ENCODE measurements at places on chromosomes 11 and 22. TPM values are rescaled to one million over a fixed set of nuclear protein-coding genes. Genes with fewer than 3 reads are reported as not detected.

- DNase-seq = no peak
These were observed 35.1 kb downstream of the APOL1 start for GRCh38 chr22:36287881-36288515.

- no peak for DNase-seq
These were observed 25.3 kb downstream of the PPM1F start for GRCh38 chr22:21927174-21927823.

- no peak for DNase-seq
These were observed 164.6 kb downstream of the ST3GAL4 start for GRCh38 chr11:126519764-126520734.

GRCh38 chr11:111938687-111939160 is 1.6 kb downstream of the DIXDC1 start:
- DNase-seq = no peak

GRCh38 chr11:114440121-114440860 is 1.0 kb downstream of the REXO2 start:
- DNase-seq = no peak

DNA sequence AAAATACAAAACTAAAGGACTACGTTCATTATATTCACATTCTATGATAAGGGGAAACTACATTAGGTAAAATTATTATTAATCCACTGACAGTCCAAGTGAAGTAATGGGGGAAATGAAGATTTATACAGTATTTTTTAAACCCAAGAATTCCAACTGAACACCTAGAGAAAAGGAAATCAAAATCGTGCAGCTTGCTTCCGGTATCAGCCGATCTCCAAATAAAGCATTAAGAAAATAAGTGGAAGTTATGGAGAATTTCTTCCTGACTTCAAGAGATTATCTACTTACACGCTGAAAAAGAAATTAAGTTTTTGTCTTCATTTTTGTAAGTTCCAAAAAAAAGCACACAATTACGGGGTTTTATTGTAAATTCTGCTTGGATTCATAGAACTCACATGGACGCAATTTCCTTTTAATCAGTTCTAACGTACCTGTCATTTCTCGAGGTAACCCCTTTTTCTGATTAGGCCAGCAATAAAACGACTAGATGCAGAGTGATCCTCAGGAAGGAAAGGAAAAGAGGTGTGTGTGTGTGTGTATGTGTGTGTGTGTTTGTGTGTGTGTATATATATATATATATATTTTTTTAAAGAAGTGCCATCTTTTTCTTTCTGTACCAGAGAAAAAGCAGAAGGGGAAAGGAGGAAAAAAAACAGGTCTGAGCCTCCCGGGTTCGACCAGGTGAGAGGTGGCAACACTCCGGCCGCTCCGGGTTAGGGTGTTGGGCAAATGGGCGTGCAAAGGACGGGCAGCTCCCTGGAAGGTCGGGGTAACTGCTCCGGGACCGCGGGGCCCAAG is 1.1 kb downstream of the ZBTB44 start:
- no peak for DNase-seq

GRCh38 chr11:103849366-103849765 is 187.1 kb upstream of the DDI1 start:
- DNase-seq = no peak

DNA sequence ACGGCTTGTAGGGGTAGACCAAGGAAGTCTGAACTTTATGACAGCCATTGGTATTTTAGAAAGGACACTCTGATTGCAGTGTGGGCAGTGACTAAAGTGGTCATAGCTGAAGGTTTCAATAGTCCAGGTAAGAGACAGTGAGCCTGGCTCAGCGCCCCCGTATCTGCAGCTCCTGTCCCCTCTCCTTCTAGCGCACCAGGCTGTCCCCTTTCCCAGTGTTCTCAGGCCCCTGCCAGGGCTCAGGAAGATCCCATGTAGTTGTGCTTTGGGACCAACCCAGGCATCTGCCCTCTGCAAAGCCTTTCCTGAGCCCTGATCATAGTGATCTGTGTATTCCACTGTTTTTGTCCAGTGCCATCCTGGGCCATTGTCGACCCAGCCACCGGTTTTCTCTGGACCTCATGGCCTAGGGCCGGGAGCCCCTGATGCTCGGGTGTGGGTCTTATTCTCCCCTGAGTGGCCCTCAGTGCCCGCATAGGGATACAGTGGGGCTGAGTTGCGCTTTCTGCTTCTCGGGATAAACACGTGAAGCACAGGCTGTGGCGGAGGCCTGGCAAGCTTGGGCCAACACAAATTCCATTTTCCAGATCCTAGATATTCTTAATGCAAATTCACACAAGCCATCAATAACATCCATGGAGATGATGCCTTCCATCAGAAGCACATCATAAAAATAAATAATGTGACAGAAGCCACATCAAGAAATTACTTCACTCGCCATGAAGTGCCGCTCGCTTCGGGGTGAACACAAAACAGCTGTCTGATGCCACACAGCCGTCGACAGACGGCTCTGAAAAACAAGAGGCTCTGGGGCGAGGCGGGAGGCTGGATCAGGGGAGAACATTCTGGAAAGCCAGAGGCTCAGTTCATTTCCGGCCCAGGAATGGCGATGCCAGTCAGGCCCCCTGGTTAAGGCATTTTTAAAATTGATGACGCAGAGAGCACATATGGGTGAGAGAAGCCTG is 805.0 kb downstream of the TBC1D22A start:
- no peak for DNase-seq

- no peak for DNase-seq
These were observed 83.7 kb downstream of the SERGEF start for GRCh38 chr11:17929171-17929570.

DNA sequence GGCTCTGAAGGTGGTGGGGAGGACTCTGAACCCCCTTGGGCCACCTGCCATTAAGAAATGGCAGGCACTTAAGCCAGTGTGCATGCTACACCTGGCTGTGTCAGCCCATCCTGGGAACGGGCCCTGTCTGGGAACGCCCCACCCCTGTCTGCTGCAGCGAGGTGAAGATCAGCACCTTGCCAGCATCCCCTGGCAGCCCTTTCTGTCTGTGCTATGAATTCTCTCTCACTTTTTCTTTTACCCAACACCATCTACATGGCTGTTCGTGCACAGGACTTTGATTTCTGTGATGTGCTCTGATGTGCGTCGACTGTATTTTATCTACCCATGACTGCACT is 452.9 kb upstream of the B3GAT1 start:
- DNase-seq = no peak

- DNase-seq = no peak
These were observed 212.4 kb upstream of the SESN3 start for GRCh38 chr11:95443386-95443785.

GRCh38 chr11:57310630-57311086 is 14.1 kb downstream of the TNKS1BP1 start:
- peak; percentile 66 for DNase-seq

- no peak for DNase-seq
These were observed 20.8 kb upstream of the JAM3 start for GRCh38 chr11:134048028-134048427.

DNA sequence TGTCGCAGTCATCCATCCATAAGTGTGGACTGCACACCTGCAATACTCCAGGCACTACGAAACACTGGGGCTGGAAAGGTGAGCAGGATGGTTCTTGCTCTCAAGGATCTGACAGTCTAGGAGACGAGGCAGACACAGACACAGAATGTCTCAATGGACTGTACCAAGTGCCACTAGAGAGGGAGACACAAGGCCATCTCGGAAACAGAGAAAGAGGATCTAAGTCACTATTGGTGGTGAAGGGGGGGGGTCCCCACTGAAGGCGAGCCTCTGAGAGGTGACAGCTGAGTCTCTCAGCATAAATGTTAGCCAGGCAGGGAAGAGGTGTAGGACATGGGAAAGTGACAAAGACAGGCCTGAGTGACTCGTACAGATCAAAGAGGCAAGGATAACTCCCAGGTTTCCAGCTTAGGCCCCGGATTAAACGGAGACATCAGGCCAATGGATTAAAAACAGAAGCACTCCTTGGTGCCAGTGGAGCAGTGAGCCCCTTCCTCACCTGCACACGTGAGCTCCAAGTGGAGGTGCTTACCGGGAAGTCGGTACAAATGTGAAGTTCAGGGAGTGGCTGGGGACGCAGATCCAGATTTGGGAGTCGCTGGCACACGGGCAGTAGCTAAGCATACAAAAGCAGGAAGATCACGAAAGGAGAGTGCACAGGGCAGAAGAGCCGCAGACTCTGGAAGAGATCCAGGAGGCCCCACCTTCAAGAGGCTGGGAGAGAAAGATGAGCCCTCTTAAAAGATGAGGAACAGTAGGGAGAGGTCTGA is 117.2 kb downstream of the MICAL3 start:
- DNase-seq = no peak

GRCh38 chr11:33874433-33874832 is 17.4 kb downstream of the LMO2 start:
- DNase-seq = no peak

DNA sequence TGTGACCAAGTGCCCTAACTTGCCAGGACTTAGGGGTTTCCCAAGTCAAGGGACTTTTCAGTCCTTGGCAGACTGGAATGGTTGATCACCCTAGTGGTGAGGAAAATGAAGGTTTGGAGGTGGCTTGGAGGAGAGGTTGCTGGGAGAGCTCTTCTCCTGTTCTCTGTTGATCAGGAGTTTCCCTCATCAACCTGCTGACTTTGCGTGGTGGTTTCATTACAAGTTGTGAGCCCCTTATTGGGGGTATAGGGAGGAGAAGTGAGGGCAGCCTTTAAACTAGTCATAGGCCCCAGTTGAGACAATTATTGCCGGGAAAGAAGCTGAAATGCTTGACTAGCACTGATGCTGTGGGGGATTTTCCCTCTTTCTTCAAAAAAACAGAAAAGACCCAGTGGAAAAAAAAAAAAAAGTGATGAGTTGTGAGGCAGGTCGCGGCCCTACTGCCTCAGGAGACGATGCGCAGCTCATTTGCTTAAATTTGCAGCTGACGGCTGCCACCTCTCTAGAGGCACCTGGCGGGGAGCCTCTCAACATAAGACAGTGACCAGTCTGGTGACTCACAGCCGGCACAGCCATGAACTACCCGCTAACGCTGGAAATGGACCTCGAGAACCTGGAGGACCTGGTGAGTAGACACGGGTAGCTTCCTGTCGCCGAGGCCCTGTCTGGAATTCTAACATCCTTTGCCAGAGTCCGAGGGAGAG is at the start of gene CXCR5:
TSS of gene CXCR5 (plus strand) at position 525 of the 704 bp plus-strand sequence. CDS start at position 575, 50 bp downstream.
- DNase-seq = no peak

DNA sequence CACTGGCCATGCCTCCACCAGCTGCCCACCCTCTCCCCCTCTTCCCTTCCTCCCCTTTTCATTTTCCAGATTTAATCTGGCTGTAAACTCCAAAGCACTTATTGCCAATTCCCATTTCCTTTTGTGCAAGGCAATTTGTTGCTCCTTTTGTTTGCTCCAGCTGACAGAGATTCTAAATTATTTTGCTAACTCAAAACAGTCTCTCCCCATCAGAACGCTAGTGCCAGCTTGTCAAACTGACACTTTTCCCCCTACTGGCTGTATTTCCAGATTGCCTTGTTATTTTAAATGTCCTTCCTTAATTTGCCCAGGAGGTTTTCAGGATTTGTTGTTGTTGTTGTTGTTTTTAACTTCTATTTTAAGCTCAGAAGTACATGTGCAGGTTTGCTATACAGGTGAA is 57.0 kb upstream of the PAK1 start:
- DNase-seq = no peak

- no peak for DNase-seq
These were observed 695.7 kb downstream of the NELL1 start for GRCh38 chr11:21364866-21365624.

DNA sequence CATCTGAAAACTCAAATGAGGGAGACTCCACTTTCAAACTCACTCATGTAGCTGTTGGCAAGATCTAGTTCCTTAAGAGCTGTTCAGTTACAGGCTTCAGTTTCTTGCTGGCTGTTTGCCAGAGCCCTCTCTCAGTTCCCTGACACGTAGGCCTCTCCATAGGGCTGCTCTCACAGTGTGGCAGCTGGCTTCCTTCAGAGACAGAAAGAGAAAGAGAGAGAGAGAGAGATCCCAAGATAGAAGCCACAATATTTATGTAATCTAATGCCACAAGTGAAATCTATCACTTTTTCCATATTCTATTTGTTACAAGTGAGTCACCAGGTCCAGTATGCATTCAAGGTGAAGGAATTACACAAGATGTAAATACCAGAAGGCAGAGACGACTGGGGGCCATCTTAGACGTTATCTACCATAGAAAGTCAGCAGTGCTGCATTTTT is 168.8 kb downstream of the RCN1 start:
- DNase-seq = no peak

DNA sequence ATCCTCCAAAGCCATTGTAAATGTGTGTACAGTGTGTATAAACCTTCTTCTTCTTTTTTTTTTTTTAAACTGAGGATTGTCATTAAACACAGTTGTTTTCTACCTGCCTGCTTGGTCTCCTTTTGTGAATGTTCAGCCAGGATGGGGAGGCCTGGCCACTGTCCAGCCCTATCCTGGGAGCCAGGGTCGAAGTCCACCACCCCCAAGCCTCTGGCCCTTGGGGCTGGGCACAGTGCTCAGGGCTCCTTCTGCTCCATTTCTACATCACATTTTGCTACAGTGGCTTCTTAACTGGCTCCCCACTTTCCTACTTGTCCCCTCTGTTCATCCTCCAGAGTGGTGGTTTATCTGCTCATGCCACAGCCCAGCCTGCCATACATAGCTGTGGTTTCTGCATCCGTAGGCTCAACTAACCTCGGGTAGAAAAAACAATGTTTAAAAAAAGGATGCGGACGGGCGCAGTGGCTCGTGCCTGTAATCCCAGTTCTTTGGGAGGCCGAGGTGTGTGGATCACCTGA is 2.5 kb upstream of the SMARCB1 start:
- peak; percentile 51 for DNase-seq

The OR8A1 gene
- not detected for total RNA-seq

The OMP gene
- total RNA-seq = 1.1 TPM

The PRR33 gene
- total RNA-seq = not detected

The TAGLN gene
- 4.6 TPM for total RNA-seq

The MUC15 gene
- total RNA-seq = not detected

The CBLIF gene
- not detected for total RNA-seq

The APOA5 gene
- not detected for total RNA-seq

The TPBGL gene
- total RNA-seq = not detected

The APOBEC3G gene
- total RNA-seq = 16.1 TPM
